AML-193 (cell line): ENCODE measurements at places on chromosomes 16 and 17.

DNA sequence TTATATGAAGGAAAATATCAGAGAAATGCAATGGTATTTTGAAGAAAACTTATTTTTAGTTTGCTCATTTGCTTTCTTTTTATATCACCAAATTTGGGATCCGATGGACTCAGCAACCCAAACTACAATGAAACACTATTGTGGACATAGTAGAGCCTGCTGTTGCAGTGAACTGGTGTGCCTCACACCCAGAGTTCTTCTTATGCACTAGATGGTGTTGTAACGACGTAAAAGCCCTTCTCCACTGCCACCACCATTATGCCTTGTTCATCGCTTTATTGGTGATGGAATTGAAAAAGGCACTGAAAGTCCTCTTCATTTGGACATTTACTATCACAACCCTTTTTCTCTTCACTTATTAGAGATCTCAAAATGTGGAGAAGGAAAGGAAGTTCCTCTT lies 381.3 kb downstream of the CDH8 start:
- DNase-seq: no peak

GRCh38 chr16:62041401-62041800 lies 5.2 kb upstream of the CDH8 start:
- DNase-seq: no peak

- peak; percentile 21 for DNase-seq
These were observed at the start of gene MRC2 for GRCh38 chr17:62627219-62627903. Gene MRC2, plus strand, starts transcription at chr17:62627670. Its CDS starts 133 bp downstream, at chr17:62627803.

DNA sequence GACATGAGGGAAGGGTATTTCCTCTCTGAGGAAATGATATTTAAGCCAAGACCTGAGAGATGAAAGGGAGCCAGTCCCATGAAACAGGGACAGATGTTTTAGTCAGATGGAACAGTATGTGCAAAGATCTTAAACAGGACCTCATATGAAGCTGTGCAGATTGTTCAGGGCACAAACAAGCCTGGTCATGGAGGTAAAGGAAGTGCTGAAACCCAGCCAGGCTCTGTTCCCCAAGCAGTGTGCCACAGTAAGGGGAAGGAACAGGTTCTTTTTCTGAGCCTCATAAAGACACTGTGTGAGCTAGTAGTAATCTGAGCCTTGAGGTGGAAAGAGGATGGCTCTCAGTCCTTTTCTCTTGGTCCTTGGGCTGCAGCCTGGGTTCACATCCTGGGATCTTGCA lies 159.9 kb downstream of the ANKFN1 start:
- DNase-seq: peak; percentile 38

DNA sequence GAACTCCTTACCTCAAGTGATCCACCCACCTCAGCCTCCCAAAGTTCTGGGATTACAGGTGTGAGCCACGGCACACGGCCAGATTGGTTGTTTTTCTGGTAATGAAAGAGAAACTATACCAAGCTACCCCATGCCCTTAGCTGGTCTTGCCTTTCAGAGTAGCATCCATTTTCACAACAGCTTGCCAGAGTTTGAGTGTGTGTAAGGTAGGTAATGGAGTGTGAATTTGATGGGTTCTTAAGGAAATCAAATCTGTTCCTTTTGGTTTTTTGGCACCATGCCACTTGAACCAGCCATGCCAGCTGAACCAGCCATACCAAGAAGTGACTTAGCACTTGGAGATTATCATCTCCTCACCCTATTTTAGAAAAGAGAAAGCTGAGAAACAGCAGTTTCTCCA lies 5.1 kb downstream of the CALCOCO2 start:
- no peak for DNase-seq

DNA sequence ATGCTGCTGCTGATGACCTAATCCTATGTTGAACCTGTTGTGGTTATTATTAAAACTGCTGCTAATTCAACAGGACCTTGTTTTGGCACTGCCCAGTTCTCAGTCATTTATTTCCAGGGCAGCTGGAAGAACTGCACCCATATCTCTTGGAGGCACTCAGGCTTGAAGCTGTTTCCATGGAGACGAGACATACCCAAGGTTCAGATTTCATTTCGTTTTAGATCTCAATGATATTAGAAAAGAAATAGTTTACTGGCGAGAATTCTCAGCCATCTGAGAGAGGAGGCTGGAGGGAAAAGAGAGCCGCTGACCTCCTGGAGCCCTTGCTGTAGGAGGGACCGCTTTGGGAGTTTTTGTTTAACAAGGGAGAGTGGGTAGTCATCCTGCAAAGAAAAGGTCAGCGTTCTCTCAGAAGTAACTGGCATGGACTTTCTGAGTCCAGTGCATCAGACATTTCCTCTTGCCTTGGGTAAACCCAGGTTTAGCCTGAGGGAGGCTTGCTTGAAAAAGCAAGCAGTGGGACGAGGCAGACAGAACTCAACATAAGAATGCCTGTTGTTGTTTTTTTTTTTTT lies 75.4 kb downstream of the YPEL2 start:
- DNase-seq: no peak

DNA sequence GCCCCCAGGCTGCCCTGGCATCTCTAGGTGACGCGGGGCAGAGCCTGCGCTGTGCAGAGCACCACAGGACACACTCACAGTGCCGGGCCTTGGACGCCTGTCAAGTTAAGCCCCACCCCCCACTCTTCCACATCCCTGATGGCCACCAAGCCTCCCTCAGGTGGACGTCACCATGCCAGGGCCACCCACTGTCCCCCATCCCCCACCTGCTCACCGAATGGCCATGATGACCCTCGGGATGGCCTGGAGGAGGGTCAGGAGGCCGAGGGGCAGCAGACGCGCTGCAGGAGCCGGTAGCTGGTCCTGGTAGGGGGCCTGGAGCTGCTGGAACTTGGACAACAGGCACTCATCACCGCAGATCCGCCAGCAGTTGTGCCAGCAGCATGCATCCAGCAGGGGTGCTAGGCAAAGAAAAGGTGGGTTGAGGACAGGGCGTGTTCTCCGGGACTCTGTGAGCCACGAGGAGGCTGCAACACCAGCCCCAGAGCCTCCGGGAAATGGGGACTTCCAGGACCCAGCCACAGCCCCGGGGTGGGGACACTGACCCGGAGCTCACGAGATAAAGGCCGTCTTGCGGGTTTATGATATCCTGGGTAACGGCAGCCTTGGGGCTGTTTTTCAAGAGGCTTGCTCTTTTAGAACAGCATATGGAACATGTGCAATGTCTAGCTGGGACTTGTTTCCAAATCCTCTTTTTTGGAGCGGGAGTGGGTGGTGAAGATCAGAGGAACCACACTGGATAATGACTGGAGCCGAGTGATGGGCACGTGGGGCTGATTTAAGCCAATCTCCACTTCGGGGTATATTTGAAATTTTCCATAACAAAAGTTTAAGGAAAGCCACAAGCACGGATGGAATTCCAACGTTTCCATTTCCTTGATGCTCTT lies 11.4 kb downstream of the C16orf95 start:
- DNase-seq: no peak

DNA sequence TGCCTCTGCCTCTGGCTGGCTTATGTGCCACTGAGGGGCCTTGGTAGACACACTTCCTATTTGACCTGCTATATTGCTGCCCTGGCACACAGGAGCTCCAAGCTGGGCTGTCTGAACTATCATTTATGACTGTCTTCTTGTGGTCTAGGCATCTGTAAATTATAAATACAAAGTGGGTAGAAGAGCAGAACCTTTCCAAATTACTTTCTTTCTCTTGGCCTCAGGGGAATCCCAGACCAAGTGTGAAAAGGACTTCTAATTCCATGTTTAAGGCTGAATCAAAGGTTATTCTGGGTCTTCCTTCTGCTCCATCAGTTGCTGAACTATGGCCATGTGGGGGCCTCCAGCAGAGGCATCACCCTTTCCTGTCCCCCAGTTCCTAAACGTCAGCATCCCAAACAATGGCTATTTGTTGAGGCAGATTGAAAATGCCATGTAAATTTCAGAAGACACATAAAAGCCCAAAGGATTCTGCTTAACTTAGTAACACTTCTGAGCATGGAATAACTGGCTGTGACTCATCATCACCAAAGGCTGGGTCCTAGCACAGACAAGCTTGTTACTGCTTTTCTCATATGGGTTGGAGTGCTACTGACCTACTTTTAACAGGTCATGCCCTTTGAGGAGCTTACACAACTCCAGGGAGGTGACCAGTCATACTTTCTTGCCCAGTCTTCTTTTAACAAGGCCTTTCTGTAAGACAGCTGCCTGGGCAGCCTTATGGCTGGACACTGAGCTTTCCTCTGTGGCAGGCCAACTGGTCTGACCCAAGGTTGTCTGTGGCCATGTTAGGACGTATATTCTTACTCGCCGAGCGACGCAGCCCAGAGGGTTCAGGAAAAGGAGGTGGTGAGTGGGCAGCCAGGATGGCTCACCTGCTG lies 154.8 kb downstream of the VPS53 start:
- peak; percentile 10 for DNase-seq

- no peak for DNase-seq
These were observed 39.4 kb upstream of the SMPD3 start for GRCh38 chr16:68487669-68488068.

GRCh38 chr16:49806446-49806845 lies 49.5 kb downstream of the ZNF423 start:
- DNase-seq: no peak

- DNase-seq: no peak
These were observed 29.0 kb upstream of the CLEC3A start for GRCh38 chr16:77993111-77993985.

DNA sequence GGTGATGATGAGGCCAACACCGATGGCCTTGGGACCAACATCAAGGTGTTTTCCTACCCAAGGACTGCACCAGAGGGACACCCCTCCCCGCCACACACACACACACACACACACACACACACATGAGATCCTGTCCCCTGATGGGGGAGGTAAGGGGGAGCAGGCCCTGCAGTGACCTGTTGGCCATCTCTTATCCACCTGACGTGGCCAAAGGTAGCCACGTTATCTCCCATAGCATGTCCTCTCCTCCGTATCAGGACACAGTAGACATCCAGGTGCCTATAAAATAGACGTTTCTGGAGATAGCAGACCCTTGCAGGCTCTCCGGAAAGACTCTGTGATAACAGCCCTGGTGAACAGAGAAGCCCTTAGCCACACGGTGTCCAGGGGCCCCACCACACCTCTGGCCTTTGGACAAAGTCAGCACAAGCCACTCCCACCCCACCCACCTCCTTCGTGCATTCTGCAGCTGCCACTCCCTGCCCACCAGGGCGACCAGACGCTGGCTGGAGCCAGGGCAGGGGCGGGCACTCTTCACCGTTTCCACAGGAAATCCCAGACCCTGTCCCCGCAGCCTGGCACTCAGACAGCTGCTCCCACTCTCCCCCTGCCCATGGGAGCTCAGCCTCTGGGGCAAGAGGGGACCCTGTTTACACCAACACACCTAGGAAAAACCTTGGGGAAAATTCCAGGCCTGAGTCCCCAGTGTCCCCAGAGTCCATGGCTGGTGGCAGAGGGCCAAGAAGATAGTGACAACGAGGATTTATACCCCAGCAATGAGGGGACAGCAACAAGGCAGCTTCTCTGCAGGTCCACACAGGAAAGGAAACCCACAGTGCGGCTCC lies 15.4 kb upstream of the ENPP7 start:
- no peak for DNase-seq

DNA sequence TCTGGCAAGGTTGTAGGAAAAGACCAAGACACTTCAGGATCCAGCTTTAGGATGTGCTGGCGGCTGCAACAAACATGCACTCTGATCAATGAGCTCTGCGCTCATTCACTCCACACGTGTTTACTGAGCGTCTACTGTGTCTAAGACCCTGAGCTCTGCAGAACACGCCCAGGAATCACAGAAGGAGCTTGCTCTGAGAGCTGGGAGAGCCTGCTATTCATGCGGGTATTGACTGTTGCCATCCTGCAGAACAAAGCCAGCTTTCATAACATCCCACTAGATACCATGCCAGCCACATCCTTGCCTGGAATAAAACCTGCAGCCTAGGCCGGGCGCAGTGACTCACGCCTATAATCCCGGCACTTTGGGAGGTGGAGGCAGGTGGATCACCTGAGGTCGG lies 44.1 kb downstream of the NXN start:
- no peak for DNase-seq

DNA sequence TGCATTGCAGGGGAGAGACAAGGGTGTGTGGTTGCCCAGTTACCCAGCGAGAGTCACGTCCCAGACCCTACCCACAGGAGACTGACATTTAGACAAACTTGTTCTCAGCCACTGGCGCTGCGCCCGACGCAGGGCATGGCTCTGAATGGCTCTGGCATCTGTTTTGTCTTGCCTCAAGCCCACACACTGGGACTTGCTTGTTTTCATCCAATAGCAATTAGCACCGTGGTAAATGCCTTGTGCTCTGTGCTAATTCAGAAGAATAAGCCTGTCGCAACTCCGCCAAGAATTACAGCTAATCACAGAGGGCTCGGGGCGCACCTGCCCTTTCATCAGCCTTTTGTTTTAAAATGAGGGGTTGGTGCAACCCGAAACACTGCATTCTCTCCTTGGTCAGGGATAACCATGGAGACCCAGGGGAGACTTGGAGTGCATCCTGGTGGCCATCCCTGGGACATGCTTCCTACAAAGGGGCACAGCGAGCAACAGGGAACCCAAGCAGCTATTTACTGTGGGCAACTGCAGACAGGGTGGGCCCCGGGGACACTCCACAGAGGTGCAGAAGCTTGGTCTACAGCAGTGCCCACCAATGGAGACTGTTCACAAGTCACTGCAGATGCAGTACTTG lies 220.6 kb upstream of the ZFHX3 start:
- no peak for DNase-seq

- no peak for DNase-seq
These were observed 186.3 kb upstream of the ZKSCAN2 start for GRCh38 chr16:25443994-25444393.

DNA sequence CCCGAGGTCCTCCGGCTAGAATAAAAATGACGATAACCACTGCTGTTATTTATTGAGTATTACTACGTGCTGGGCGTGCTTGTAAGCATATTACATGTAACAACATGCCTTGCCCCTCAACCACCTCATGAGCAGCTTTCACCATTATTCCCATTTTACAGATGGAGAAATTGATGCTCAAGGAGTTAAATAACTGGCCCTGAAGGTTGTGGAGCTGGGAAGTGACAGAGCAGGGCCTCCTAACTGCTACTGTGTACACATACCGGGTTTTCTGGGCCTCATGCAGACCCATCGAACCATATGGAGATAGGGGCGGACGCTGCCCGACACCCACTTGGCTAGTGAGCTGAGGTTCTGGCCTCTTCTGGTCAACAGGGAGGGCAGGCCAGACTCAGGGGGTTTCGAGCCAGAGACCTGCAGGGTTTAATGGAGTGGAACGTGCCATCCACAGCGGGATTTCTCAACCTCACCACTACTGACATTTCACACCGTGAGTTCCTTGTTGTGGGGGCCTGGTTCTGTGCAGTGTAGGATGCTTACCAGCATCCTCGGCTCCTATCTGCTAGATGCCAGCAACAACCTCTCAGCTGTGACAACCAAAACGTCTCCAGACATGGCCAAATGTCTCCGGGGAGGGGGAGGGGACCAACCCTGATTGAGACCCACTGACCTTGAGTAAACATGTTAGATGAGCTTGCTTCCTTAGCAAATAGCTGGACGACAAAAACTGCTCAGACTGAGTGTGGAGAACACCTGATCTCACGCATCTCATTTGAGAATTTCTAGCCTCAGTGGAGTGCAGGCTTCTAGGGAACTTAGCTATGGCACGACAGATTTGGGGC lies 432.0 kb downstream of the SLC39A11 start:
- DNase-seq: no peak
